HCT116 (cell line): ENCODE measurements at places on chromosomes 2 and 18.

DNA sequence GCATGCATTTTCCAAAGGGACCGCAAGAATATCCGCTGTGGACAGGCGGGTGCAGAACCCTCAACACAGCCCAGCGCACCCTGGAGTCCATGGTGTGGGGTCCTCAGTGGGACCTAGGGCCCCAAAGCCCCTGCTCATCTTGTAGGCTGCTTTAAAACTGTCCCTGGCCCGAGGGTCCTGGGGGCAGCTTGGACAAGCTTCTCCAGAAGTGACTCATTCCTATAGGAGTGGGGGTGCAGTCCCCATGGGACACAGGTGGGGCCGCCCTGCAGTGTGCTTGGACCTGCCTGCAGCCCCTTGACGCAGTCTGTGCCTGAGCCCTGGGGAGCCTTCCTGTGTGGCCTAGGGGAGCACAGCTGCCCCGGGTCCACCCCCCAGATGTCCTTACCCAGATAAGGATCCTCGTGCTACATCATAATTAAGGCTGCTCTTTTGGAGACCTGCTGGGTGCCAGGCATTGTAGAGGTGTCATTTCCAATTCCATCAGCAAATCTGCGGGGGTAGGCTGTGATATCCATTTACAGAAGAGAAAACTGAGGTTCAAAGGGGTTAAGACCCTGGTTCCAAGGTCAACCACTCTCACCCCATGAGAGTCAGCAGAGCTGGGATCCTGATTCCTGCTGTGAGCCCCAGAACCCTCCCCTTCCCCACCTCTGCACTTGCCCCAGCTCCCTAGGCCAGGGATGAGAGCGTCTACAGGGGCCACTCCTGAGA lies 1.7 kb upstream of the HS6ST1 start:
- no peak for DNase-seq

DNA sequence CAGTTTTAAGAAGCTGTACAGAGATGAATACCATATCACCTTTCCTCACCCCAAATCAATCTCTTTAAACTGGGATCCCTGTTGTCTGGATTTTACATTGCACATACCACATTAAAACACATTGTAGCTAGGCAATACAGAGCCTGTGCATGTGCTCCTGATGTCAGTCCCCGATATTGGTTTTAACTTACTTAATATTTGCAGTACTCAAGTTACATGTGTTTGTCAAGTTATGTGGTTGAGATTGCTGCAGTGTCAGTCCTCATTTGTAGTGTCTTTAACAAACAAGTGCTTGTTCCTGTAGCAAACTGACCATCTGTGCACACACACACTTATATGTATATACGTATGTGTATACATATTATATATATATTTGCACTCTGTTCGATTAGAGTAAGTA lies 10.4 kb upstream of the UBE2E3 start:
- no peak for DNase-seq

- DNase-seq, result no peak
These were observed 52.0 kb downstream of the PXDN start for GRCh38 chr2:1692342-1692741.

DNA sequence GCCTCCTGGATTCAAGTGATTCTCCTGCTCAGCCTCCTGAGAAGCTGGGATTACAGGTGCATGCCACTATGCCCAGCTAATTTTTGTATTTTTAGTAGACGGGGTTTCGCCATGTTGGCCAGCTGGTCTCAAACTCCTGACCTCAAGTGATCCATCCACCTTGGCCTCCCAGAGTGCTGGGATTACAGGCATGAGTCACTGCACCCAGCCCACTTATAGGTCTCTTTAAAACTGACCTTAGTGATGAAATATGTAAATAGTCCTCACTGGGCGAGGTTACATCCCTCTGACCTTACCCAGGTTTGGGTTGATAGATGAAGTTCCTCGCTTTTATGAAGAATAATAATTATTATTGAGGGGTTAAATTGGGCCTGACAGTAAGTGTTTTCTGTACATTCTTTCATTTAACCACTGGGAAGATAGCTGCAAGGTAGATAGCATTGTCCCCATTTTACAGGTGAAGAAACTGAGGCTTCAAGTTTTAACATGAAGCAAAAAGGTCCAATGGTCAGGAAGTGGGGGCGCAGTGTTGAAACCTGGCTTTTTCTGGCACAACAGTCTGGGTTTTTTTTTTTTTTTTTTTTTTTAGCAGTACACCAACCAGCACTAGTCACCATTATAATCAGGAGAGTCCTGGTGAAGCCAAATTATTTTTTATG lies 174.8 kb upstream of the EPAS1 start:
- DNase-seq, result no peak

- no peak for DNase-seq
These were observed 161.3 kb upstream of the SMAD7 start for GRCh38 chr18:49112031-49112430.

DNA sequence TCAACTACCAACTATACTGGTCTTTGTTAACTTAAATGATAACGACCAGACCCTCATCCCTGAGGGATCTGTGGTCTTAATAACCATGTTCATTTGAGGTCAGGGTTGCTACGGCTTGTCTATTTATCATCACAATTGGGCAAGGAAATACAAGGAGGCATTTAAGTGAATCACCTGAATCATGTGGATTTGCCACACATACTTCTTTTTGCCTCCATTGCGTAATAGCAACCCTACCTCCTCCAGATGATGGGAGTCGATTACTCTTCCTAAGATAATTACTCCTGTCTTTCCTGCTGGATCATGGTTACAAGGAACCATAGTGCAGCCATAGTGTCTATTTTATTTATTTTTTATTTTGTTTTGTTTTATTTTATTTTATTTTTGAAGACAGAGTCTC lies 42.2 kb downstream of the TAF4B start:
- DNase-seq, result no peak

DNA sequence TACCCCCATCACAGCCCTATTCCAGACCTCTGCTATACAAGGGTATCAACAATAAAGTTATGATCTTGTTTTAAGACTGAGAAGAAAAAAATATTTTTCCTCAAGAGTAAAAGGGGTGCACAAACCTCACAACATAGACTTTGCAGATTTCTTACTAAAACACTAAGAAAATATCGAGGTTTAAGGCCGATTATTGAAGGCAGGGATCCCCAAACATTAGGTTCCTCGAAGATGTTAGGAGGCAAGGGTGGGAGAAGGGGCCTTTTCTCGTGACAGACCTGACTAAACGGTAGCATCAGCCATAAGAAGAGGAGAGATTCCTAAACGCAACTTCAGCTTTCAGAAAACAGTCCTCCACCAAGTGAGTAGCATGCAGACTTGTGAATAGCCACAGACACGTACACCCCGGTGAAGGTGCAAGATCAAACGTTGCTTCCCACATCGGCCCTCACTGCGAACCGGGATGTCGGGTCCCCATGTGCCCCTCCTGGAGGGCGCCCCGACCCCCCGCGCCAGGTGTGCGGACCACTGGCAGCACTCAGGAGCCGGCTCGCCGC lies 678 bp downstream of the PIAS2 start:
- no peak for DNase-seq

- no peak for DNase-seq
These were observed 184.7 kb downstream of the EIPR1 start for GRCh38 chr2:3192920-3193319.

GRCh38 chr2:160884056-160884455 lies 276.2 kb upstream of the TANK start:
- DNase-seq, result no peak

DNA sequence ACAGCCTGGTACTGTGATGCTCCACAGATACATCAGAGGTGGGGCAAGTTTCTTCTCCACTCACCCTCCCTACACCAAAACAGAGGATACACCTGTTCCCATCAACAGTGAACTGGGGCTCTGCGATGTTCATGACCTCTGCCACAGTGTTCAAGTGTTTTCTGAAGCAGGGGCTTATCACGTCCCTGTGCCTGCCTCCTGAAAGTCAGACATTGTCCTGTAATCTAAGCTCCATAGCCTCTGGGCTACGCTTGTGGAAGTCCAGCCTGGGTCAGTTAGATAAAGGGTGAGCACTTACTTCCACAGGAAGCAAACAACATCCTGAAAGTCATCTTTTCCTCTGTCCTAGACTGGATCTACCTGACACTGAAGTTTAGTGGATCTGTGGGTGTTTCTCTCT lies 20.2 kb upstream of the MRO start:
- DNase-seq, result no peak

- DNase-seq, result no peak
These were observed 35.8 kb upstream of the EML6 start for GRCh38 chr2:54687595-54688152.

GRCh38 chr2:70806013-70806412 lies 14.4 kb downstream of the CLEC4F start:
- no peak for DNase-seq

DNA sequence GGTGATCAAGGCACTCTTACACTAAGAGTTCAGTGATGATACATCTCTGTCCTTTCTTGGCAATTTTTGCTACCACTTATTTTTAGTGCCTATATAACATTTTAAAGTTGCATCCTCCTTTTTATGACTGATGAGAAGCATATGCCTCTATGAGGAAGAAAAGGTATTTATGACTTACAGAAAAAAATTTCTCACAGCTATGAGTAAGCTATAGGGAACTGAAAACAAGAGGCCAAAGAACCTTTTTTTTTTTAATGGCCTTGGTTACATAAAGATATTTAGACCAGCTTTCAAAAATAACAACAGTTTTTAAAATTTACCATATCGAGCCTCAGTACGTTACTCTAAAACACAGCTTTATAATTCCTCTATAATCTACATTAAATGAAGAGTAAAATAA lies 21.3 kb downstream of the MBD5 start:
- no peak for DNase-seq
